ENCODE measurements at places on chromosomes 3 and 15.

DNA sequence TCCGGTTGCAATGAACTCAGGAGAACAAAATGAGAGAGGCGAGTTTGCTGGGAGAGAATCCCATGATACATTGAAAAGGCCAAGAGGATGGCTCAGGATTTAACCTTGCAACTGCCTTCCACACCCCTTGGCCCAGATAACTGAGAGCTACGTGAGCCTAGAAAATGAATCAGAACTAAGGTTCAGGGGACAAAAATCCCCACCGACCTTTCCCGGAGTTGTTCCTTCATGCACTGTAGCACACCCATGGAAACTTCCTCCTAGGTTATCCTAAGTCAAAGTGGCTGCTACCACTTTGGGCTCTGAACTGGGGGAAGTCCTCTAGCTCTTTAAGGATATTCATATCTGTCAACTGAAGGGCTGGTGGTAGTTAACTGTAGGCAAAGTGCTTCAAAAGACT lies 58.3 kb upstream of the SLC4A7 start:
- DNase-seq: no peak

DNA sequence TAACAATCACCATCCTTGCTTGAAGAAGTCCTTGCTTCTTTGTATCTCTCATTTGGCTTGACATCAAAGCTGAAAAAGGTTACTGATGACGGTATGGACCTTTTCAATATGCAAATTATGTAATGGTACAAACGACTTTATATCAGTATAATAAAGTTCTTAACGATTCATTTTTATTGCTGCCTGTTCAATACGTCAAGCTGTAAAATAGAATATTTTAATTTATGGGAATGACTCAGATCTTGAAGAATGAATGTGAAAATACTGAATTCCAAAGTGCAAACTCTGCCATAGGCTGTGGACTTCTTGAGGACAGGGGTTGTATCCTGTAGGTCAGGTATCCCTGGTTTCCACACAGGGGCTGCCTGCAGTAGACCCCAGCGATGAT lies 156.2 kb downstream of the PLCL2 start:
- no peak for DNase-seq

DNA sequence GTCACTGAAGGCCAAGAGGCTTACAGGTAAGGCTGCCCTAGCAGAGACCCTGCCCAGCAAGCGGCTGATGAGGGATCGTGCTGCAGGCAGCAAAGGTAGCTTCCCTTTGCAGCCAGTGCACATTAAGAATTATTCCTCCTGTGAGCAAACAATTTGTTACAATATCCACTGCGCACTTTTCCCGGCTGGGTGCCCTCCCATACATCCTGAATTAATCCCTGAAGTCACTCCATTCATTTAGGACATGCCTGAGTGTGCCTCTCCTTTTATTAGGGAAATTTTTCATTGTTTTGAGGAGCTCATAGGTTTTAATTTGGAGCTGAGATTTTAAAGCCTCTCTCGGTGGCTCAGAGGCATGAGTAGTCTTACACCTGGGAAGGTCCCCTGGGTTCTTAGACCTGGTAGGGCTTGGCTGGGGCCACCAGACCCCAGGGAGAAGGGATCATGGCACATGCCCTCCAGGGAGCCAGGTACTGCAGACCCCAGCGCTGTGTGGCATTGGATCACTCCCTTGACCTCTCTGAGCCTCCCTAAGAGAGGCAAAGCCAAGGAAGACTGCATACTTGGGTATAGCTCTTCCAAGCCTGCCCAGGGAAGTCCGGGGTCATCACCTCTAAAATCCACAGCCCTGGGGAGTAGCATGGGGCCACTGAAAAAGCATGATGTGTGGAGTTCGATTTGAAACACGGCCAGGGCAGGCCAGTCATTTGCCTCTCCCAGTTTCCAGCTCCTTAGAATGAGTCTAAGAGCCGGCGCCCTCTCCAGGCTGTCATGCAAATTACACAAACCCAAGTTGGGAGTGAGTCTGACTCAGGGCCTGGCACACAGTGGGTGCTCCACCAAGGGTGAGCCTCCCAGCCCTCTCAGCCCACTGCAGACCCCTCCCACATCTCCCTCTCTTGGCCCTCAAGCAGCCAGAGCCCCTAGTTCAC lies 151.9 kb upstream of the LINGO1 start:
- DNase-seq: no peak

GRCh38 chr3:126208182-126208581 lies 27.8 kb upstream of the ALDH1L1 start:
- no peak for DNase-seq

- no peak for DNase-seq
Measured at GRCh38 chr3:182954553-182955235, 25.6 kb downstream of the DCUN1D1 start.

- DNase-seq: no peak
Measured at GRCh38 chr3:13660042-13660874, 111.3 kb downstream of the FBLN2 start.
